ENCODE measurements at places on chromosomes 3 and 15.

- no peaks in the 10 kb centered on the region for H3K27me3 ChIP-seq
- DNase-seq, result no peak
- H3K27ac ChIP-seq, result no peak overlapping the region
- peaks cover 2% of the 10 kb centered on the region for H3K4me1 ChIP-seq
- H3K4me3 ChIP-seq, result no peak overlapping the region
Measured at GRCh38 chr3:13580256-13581023, 31.5 kb downstream of the FBLN2 start.

- no peak for DNase-seq
- H3K36me3 ChIP-seq, result no peaks in the 10 kb centered on the region
- peaks cover 2% of the 10 kb centered on the region for H3K4me1 ChIP-seq
Measured at GRCh38 chr3:195394024-195394423, 48.8 kb downstream of the ACAP2 start.

DNA sequence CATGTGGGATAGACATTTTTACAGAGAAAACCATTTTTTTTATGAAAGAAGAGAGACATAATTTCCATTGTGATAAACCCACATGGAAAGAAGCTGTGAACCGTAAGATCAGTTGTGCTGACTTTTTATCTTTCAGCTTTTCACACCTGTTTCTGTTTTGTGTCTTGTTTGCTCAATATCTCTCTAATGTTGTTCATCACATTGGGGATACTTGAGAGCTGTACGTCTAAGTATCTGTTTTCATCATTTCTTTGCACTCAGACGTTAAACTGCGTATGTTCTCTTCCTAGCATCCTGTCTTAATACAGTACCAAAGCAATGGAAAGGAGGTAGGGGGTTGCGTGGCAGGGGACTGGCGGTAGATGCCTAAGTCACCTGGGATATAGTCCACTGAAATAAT, 449.0 kb downstream of the NAALADL2 start:
- no peak overlapping the region for H3K27ac ChIP-seq
- H3K27me3 ChIP-seq, result no peaks in the 10 kb centered on the region
- DNase-seq, result no peak
- H3K36me3 ChIP-seq, result no peaks in the 10 kb centered on the region
- H3K4me1 ChIP-seq, result no peaks in the 10 kb centered on the region

DNA sequence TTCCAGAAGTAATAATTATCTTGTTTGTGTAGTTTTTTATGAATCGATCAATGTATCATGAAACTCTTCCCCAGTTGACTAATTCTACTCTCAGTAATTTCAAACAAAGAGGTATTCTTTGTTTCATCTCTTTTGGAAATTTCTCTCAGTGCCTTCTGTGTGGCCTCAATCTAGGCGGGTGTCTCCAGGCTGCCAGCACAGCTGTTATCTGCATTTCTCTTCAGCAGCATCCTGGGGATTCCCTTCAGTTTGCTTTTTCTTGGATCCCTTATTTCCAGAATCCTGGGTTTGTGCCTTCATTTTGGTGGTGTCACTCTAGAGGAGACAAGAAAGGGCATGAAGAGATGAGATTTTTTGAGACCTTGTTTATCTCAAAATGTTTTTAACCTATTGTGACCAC, 22.7 kb downstream of the NIPA2 start:
- H3K27ac ChIP-seq, result no peak overlapping the region
- H3K36me3 ChIP-seq, result peaks cover 2% of the 10 kb centered on the region
- no peaks in the 10 kb centered on the region for H3K27me3 ChIP-seq
- no peak for DNase-seq
- no peak overlapping the region for H3K4me3 ChIP-seq

- H3K4me1 ChIP-seq, result no peaks in the 10 kb centered on the region
- H3K36me3 ChIP-seq, result no peaks in the 10 kb centered on the region
- DNase-seq, result no peak
- no peak overlapping the region for H3K4me3 ChIP-seq
- H3K27me3 ChIP-seq, result no peaks in the 10 kb centered on the region
- H3K27ac ChIP-seq, result no peak overlapping the region
Measured at GRCh38 chr15:96276438-96277210, 53.9 kb upstream of the NR2F2 start.

DNA sequence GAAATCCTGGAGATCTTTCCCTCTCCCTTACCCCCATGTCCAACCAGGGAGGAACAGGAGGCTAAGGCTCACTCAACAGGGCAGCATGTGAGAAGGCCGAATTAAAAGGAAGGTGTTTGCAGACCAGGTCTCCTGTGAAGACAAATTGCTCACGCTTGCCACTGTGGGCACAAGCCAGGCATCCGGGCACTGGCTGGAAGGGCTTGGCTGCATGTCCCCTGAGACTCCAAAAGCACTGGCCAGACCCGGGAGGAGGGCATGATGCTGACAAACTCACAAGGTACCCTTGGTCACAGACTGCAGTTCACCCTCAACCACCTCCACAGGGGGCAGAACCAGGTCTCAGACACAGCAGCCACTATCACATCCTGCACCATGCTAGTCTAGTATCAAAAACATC, 113.7 kb upstream of the NSMCE3 start:
- no peak overlapping the region for H3K4me3 ChIP-seq
- DNase-seq, result no peak
- H3K36me3 ChIP-seq, result no peaks in the 10 kb centered on the region
- no peaks in the 10 kb centered on the region for H3K27me3 ChIP-seq
- H3K4me1 ChIP-seq, result no peaks in the 10 kb centered on the region

GRCh38 chr3:49351521-49352011, 6.6 kb downstream of the GPX1 start:
- no peak overlapping the region for H3K4me3 ChIP-seq
- no peak for DNase-seq
- H3K36me3 ChIP-seq, result 0 out of 2 replicates have a peak, but pooled peaks cover 3% of the 10 kb centered on the region
- H3K27ac ChIP-seq, result no peak overlapping the region
- H3K27me3 ChIP-seq, result no peaks in the 10 kb centered on the region
- H3K4me1 ChIP-seq, result no peaks in the 10 kb centered on the region

GRCh38 chr15:32099956-32100684, 69.8 kb downstream of the CHRNA7 start:
- H3K4me1 ChIP-seq, result peaks cover 1% of the 10 kb centered on the region
- no peak for DNase-seq
- no peak overlapping the region for H3K27ac ChIP-seq
- no peak overlapping the region for H3K4me3 ChIP-seq
- no peaks in the 10 kb centered on the region for H3K27me3 ChIP-seq
- no peaks in the 10 kb centered on the region for H3K36me3 ChIP-seq

- no peaks in the 10 kb centered on the region for H3K4me1 ChIP-seq
- no peaks in the 10 kb centered on the region for H3K36me3 ChIP-seq
- no peaks in the 10 kb centered on the region for H3K27me3 ChIP-seq
- no peak overlapping the region for H3K4me3 ChIP-seq
- DNase-seq, result no peak
Measured at GRCh38 chr3:137172728-137173127, 214.9 kb downstream of the IL20RB start.

DNA sequence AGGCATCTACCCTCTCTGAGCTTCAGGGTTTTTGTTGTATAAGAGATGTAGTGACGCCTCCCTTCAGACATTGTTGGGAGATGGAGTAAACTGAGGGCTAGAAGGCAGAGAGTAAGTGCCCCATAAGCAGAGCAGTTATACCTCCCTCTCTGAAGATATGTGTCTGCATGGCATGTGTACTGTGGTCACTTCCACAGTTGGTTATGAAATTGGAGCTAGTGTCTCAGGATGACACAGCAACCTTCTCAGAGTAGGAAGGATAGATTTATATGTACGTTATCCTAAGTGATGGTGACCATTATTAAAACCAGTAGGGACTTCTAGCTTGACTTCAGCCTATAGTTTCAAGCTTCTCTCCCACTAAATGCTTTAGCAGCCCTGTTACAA, 17.9 kb downstream of the PXK start:
- no peaks in the 10 kb centered on the region for H3K27me3 ChIP-seq
- no peak for DNase-seq
- peaks cover 4% of the 10 kb centered on the region for H3K4me1 ChIP-seq
- no peaks in the 10 kb centered on the region for H3K36me3 ChIP-seq
- no peak overlapping the region for H3K27ac ChIP-seq
- no peak overlapping the region for H3K4me3 ChIP-seq

- H3K4me1 ChIP-seq, result no peaks in the 10 kb centered on the region
- no peak overlapping the region for H3K4me3 ChIP-seq
- no peak overlapping the region for H3K27ac ChIP-seq
- H3K36me3 ChIP-seq, result no peaks in the 10 kb centered on the region
Measured at GRCh38 chr3:173078525-173078924, 62.5 kb downstream of the SPATA16 start.

GRCh38 chr3:65577843-65578430, 460.8 kb downstream of the MAGI1 start:
- no peaks in the 10 kb centered on the region for H3K27me3 ChIP-seq
- no peak overlapping the region for H3K4me3 ChIP-seq
- no peaks in the 10 kb centered on the region for H3K4me1 ChIP-seq
- no peak overlapping the region for H3K27ac ChIP-seq
- H3K36me3 ChIP-seq, result no peaks in the 10 kb centered on the region

- H3K27me3 ChIP-seq, result no peaks in the 10 kb centered on the region
- no peaks in the 10 kb centered on the region for H3K36me3 ChIP-seq
- no peak overlapping the region for H3K27ac ChIP-seq
- no peak overlapping the region for H3K4me3 ChIP-seq
- 0 out of 2 replicates have a peak, but pooled peaks cover 4% of the 10 kb centered on the region for H3K4me1 ChIP-seq
Measured at GRCh38 chr15:70025413-70026296, 72.1 kb downstream of the TLE3 start.

- H3K4me3 ChIP-seq, result no peak overlapping the region
- H3K27me3 ChIP-seq, result no peaks in the 10 kb centered on the region
- H3K27ac ChIP-seq, result no peak overlapping the region
- H3K4me1 ChIP-seq, result no peaks in the 10 kb centered on the region
Measured at GRCh38 chr3:94946683-94947082, 883.8 kb downstream of the NSUN3 start.

GRCh38 chr15:81038975-81039607, 38.4 kb downstream of the TLNRD1 start:
- no peaks in the 10 kb centered on the region for H3K27me3 ChIP-seq
- H3K4me1 ChIP-seq, result no peaks in the 10 kb centered on the region
- H3K36me3 ChIP-seq, result no peaks in the 10 kb centered on the region
- H3K27ac ChIP-seq, result no peak overlapping the region

DNA sequence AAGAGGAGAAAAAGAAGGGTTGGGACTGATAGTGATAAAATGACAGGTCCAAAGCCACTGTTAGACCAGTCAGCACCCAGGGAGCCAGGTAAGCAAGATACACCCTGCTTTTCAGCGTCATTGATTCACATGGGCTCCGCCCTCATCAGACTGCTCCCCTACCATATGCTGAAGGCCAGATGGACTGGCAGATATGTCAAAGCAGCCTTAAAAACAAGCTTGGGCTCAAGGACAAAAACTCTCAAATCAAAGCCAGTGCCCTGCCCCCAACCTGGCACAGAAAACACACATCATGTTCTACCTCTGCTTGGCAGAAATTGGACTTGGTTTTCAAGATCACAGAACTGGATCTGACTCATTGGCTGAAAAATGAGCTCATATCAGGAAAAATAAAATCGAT, 33.4 kb downstream of the SH3BP5 start:
- H3K36me3 ChIP-seq, result no peaks in the 10 kb centered on the region
- H3K27ac ChIP-seq, result no peak overlapping the region
- H3K27me3 ChIP-seq, result no peaks in the 10 kb centered on the region
- H3K4me3 ChIP-seq, result no peak overlapping the region
- no peak for DNase-seq

DNA sequence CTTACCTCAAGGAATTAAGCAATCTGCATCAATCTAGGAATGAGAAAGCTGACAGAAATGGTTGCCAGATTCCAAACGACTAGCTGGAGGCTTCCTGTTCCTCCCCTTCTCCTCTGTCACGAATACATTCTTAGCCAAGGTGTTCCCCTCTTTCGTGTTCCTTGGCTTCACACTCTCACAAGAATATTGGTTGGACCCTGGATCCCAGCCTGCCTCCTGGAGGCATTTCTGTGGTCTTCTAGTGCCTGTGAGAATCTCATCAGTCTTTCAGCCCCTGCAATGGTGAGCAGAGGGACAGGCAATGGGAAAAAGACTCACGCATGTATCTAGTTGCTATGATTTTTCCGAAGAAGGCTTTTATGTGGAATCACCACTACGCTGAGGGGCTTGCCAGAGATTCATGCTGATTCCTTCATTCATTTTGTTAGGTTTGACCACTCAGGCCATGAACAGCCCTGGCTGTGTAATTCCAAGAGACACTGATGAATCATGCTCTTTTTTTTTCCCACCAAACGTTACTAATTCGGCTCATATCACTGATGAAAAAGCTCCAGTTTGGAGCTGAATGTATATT, 1.6 kb upstream of the P3H2 start:
- peaks cover 1% of the 10 kb centered on the region for H3K4me1 ChIP-seq
- no peak overlapping the region for H3K27ac ChIP-seq
- H3K27me3 ChIP-seq, result peaks cover 6% of the 10 kb centered on the region
- DNase-seq, result no peak
- H3K36me3 ChIP-seq, result no peaks in the 10 kb centered on the region

- H3K36me3 ChIP-seq, result no peaks in the 10 kb centered on the region
- no peak overlapping the region for H3K4me3 ChIP-seq
- DNase-seq, result no peak
- H3K27me3 ChIP-seq, result no peaks in the 10 kb centered on the region
- no peaks in the 10 kb centered on the region for H3K4me1 ChIP-seq
Measured at GRCh38 chr3:159668990-159669476, 319.6 kb upstream of the IL12A start.

GRCh38 chr15:68764090-68764489, 56.6 kb downstream of the ANP32A start:
- no peaks in the 10 kb centered on the region for H3K36me3 ChIP-seq
- H3K4me1 ChIP-seq, result no peaks in the 10 kb centered on the region
- no peak for DNase-seq
- no peaks in the 10 kb centered on the region for H3K27me3 ChIP-seq

DNA sequence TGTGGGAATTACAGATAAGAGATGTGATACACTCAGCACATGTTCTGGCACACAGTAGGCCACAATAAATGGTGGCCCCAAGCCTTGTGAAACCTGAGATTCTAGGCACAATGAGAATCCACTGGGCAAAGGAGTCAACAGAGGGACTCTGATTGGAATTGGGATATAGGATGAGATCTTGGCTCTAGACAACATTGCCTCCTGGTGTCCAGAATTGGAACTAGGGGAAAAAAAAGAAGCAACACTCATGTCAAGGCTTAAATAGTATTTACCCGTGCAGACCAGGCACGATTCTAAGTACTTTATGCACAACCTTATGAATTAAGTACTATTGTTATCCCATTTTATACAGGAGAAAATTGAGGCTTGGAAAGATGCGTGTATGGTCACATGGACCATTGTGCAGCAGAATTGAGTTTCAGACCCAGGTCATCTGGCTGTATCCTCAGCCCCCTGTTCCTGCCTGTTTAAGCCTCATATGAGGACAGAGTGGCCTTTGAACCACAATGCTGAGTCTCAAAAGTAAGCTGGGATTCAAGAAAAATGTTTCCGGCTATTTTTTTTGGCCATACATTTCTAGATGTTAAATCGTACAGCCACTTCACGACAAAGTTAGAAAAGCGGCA, 124.8 kb downstream of the SV2B start:
- no peaks in the 10 kb centered on the region for H3K27me3 ChIP-seq
- DNase-seq, result peak; percentile 61
- H3K4me3 ChIP-seq, result no peak overlapping the region
- H3K36me3 ChIP-seq, result no peaks in the 10 kb centered on the region
- H3K27ac ChIP-seq, result no peak overlapping the region

GRCh38 chr3:72361990-72362389, 486.3 kb downstream of the SHQ1 start:
- no peak overlapping the region for H3K4me3 ChIP-seq
- no peaks in the 10 kb centered on the region for H3K4me1 ChIP-seq
- H3K27ac ChIP-seq, result no peak overlapping the region
- no peaks in the 10 kb centered on the region for H3K27me3 ChIP-seq
